NCI-H748 treated with DMSO at 0.1 percent for 48 hours (cell line): ENCODE measurements at places on chromosomes 2 and 18.

DNA sequence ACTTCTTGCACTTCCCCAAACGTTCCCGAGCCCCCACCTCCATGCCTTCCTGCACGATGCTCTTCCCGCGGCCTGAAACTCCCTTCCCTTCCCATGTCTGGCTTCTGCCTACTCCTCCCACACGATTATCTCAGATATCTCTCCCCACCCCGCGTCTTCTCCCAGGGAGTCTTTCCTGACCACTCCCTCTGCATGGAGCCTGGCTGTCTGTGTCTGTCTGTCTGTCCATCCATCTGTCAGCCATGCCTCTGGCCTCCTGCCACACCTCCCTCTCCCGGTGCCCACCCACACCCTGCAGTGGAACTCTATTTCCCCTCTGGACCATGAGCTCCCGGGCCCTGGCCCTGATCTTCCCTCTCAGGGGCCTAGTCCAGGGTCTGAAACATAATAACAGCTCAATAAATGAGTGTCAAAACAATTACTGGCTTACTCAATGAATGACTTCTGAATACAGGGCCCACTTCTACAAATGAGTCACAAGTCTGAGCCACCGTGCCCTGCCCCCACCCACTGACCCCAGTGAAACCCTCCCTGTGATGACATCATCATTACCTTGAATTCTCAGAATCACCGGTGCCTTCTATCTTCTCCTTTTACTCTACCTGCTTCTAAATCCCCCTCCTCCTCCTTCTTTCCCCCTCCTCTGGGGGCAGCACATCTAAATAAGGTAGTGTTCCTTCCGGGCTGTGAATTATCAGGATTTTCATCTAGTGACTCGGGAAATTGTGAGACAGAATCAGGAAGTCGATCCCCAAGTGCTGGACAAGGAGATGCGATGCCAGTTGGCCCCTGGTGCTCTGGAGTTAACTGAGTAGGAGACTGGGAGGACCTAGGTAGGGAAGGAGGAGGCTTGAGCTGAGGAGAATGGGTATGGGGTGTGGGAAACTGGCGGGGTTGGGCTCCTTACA lies 46.1 kb upstream of the PLB1 start:
- no peak for DNase-seq

DNA sequence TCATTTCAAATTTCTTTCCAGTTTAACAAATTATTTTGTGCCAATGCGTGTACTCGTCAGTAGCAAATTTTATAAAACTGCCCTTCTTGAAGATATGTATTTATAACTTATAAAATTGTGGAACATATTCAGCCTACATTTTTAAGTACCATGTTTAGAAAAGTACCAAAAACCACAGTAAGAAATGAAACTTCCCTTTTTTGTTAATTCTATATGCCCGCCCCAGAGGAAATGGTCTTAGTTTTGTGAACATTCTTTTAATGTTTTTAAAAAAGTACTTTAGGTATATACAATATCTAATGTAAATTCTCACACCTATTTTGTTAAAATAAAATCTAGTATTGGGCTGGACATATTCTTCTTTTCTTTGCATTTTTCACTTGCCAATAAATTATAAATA lies 1.2 kb downstream of the UGT1A9 start:
- DNase-seq, result no peak

DNA sequence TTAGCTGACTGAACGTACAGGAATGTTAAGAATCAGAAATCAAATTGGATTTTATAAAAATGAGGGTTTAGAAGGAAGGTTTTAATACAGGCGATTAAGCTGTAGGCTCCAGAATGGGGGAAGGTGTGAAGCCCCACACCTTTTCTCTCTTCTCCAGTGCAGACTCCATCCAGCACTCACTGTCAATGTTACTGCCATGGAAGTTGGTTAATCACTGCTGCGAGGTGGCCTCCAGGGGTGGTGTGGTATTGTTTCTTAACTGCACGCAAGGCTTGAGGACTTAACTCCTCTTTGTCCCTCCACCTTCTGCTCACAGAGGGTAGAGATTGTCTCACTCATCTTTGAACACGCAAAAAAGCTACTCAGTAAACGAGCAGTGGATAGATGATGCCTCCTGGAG lies 26.9 kb upstream of the YWHAQ start:
- no peak for DNase-seq

DNA sequence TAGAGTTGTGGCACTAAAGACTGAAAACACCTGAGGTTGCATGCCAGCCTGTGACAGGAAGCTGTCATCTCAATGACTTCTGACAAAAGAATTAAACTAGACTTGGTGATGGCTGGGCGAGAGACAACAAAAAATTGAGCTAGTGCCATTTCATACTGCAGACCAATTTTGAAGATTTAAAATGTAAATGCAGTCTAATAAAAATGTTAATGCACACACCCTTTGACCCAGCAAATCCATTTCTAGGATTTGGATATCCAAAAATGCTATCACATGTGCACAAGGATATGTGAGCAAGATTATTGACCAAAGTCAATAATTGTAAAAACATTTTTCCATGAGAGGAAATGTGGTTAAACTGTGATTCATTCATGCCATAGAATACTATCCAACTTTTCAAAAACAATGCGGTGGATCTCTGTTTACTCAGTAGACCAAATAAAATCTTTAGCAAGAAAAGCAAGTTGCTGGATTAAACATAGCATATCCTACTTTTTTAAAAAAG lies 5.6 kb downstream of the FBXO36 start:
- no peak for DNase-seq

GRCh38 chr2:32474381-32474780 lies 117.6 kb downstream of the BIRC6 start:
- DNase-seq, result no peak

DNA sequence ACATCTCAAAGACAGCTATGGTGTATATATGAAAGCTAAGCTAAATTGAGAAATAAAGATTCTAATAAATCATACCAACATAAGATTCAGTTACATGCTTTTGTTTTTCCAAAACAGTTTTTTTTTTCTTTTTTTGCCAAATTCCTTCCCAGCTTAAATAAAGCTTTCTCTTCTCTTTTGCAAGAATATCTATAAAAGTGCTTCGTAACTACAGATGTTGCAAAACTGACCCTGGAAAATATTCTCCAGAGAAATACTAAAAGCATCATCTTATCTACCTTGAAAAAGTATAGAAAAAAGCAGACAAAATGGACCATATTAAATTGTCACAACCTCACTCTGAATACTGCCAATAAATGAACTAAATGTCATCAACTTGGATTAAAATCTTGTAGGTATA lies 38.7 kb downstream of the FANCL start:
- no peak for DNase-seq

DNA sequence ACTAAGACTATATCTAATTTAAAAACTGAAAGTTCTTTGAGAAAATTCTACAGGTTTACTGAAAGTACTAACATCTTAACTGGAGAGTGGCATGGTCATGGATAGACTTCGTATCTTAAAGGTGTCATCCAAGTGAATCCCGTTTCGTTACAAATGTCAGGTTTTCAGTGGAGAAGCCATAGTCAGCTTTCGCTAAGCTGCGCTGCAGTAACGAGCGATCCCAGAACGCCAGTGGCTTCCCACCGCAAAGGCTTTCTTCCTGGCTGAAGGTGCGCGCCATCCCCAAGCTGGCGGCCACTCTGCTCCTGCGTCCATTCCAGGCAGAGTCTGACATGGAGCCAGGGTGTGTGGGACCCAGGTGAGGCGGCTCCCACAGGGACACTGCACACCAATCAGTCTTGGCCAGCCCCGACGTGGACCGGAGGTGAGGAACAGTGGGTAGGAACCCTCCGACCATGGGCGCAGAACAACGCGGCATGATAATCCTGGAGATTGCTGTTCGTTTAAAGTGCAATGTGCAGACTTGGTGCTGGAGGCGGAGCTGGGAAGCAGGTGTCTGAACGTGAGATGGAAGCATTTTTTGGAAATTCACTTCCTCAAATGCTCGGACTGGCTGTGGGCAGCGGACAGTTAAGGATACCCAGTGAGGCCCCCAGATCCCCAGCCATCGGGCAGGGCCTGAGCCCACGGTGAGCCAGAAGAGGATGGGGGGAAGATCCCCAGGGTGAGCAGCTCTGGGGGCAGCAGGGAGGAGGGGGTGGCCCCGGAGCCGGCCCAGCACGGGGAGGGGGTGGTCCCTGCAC lies 27.8 kb upstream of the KCNG2 start:
- no peak for DNase-seq

DNA sequence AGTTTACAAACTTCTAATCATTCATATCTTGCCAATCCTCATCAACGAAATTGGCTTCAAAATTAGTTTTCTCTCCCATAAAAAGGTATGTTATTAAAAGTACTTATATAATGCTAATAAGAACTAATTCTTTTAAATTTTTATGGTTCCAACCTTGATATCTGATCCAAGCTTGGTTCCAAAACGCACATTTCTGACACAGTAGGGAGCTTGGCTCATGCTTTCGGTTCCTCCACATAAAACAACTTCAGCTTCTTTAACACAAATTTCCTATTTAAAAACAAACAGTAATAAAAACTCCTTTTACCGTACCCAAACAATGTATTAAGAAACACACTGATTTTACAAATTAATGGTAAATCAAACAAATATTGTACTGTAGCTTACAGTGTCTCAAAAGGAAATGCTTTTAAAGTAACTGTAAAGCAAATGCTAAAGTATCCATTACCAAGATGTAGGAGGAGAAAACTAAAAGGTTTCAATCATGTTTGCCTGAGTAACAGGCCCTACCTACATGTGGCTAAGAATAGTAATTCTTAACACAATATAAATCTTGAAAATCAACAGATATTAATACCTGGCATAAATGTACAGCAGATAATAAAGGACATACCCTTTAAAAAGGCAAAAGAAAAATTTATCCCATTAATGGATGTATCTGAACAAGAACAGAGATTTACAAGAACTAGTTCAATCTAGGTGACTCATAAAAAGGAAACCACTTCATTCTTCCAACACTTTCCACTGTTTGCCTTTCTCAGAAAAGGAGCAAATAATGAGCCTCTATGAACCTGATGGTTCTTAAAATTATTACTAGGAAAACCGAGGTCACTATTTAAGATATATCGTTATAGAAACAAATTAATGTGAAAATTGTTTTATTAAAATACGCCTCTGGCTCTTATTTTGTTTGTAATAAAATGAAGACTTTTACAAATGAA lies 17.5 kb downstream of the ACAA2 start:
- DNase-seq, result no peak

DNA sequence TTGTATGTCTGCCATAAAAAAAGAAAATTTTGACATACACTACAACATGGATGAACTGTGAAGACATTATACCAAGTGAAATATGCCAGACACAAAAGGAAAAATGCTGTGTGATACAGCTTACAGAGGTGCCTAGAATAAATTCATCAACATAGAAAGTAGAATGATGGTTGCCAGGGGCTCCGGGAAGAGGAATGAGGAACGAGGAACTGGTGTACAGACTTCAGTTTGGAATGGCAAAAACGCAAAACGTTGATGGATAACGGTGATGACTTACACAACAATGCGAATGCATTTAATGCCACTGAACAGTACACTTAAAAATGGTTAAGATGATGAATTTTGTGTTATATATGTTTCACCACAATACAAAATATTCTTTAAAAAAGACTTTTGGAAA lies 61.0 kb downstream of the TTC21B start:
- no peak for DNase-seq

- no peak for DNase-seq
These were observed 27.9 kb upstream of the PTMA start for GRCh38 chr2:231680285-231680991.

DNA sequence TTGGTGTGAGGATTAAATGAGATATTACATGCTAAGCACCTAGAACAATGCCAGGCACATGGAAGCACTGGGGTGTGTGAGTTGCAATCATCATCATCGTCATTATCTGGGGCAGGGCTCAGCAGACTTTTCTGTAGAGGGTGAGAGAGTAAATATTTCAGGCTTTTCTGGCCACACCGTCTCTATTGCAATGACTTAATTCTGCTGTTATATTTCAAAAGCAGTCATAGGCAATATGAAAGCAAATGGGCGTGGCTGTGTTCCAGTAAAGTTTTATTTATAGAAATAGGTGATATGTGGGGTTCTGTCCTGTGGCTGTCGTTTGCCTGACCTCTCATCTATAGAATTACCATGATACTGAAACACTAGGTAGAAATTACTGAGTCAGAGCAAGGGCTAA lies 60.6 kb downstream of the IL1R2 start:
- DNase-seq, result no peak

GRCh38 chr2:106098081-106098480 lies 96.0 kb downstream of the UXS1 start:
- DNase-seq, result no peak

- DNase-seq, result no peak
These were observed 132.6 kb downstream of the C1D start for GRCh38 chr2:67930156-67930555.
